Large intestine (tissue), 12 donors: ENCODE measurements at places on chromosomes 12 and 14. TPM values are rescaled to one million over a fixed set of nuclear protein-coding genes. Genes with fewer than 3 reads are reported as not detected.

Gene LRRC10
- polyA plus RNA-seq, result not detected

Gene CPNE6
- 0.31 TPM for polyA plus RNA-seq

Gene LBHD2
- not detected for polyA plus RNA-seq

Gene OVCH1
- polyA plus RNA-seq, result 0.28 TPM

Gene FKBP4
- 60.3 TPM for polyA plus RNA-seq

Gene KRT73
- 0.97 TPM for polyA plus RNA-seq

Gene FOXG1
- not detected for polyA plus RNA-seq

Gene B3GNT4
- polyA plus RNA-seq, result 1.8 TPM

Gene PXMP2
- polyA plus RNA-seq, result 45.5 TPM

Gene HCFC2
- polyA plus RNA-seq, result 12.2 TPM

Gene TAS2R19
- 0.87 TPM for polyA plus RNA-seq

Gene RIMBP2
- polyA plus RNA-seq, result 22.7 TPM

Gene CCDC175
- polyA plus RNA-seq, result 1.5 TPM

Gene SLC6A15
- polyA plus RNA-seq, result 1.8 TPM

Gene DPF3
- polyA plus RNA-seq, result 3.5 TPM

Gene DBX2
- polyA plus RNA-seq, result 0.01 TPM

Gene NFATC4
- polyA plus RNA-seq, result 40.9 TPM
